ENCODE measurements at places on chromosomes 1 and 21.
A peak's percentile ranks its signal among the peaks of the same experiment; 100 is the strongest.

DNA sequence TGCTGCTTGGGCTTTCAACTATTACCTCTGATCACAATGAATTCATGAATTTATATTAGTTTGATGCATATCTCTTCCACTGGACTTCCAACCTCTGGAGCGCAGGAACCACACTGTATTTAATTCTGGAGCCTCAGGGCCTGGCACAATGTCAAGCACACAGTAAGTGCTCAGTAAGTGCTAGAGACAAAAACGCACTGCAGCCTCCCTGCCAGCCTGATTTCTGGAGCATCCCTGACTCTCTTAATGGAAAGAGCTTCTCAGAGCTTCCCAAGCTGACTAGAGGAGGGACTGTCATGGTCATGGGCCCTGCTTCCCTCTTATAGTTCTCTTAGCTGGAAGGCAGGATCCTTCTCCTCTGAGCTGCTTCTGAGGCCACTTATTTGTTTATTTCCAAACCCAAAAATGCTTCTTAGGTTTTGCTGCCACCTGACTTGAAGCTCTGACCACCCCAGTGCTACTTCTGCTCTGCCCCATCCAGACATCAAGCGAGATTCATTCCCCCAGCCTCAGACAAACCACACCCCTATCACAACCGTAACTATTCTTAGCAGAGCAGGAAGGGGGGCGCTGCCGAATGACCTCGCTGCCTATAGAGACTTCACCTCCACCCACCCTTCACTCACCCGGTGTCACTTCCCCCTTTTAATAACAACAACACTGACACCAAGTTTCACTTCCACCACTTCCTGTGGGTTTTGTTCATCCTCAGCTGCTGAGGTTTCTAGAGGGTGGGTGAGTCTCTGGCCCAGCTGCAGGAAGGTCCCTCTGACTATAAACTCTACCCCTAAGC lies 33.6 kb downstream of the NUAK2 start:
- peak; percentile 85 for DNase-seq

- no peak for DNase-seq
Measured at GRCh38 chr1:220164116-220164515, 70.2 kb downstream of the IARS2 start.

DNA sequence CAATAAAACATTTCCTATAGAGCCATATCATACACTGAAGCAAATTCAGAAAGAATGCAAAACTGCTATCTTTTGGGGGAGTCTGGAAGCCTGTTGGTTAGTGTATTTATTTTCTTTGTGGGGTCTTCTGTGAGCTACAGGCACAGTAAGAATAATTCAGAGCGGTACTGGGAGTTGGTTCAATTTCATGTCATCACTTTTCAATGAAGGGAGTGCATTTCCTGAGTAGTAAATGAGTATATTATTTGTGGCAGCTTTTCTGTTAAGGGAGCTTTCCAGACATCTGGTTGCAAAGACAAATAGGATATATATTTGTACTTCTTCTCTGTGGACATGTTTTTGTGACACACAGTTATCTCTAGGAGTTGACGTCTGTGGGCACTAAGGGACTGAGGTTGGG lies 130.6 kb downstream of the HUNK start:
- no peak for DNase-seq

DNA sequence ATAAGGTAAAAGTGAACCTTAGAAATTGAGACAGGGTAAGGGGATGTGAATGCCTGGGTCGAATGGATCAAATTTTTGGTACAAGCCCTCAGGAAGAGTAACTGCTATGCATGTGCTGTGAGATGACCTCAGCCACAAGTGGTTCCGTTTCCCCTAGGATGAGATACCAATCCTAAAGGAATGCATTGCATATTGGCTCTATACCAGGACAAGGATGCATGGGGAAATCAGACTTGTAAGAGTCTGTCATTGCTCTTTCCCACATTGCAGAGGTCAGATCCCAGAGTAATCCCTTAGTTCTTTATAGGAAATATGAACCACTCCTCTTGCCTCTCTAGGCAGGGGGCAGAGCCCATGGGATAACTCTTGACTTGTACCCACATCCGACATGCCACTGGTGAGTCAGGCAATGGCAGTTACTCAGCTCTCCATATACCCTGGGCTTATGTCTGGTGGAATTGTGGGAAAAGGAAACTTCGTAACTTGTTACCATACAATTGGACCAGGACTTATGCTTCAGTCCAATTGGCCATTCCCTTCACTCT lies 428.3 kb upstream of the ZRANB2 start:
- no peak for DNase-seq

- no peak for DNase-seq
Measured at GRCh38 chr1:39216771-39217170, 12.3 kb downstream of the MACF1 start.

GRCh38 chr21:34185026-34185750 lies 111.8 kb downstream of the MRPS6 start:
- DNase-seq: no peak
